Stimulated activated naive CD8-positive, alpha-beta T cell treated with anti-CD3 and anti-CD28 coated beads, Interleukin-15, Interleukin-2, amounts not matched to agents 100 U/mL and 50 U/mL, for 24 hours (primary cell): ENCODE measurements at places on chromosomes 7 and 10.

DNA sequence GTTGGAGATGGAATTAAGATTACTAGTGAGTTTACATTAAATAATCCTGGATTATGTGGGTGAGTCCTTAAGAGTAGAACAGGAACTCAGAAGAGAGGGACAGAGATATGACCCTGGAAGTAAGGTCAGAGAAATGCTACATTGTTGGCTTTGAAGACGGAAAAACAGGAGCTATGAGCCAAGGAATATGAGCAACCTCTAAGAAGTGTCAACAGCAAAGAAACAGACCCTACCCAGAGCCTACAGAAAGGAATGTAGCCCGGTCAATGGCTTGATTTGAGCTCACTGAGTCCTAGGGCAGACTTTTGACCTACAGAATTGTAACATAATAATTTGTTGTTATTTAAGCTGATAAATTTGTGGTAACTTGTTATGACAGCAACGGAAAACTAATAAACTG, 304.9 kb downstream of the IPMK start:
- no peak for DNase-seq

DNA sequence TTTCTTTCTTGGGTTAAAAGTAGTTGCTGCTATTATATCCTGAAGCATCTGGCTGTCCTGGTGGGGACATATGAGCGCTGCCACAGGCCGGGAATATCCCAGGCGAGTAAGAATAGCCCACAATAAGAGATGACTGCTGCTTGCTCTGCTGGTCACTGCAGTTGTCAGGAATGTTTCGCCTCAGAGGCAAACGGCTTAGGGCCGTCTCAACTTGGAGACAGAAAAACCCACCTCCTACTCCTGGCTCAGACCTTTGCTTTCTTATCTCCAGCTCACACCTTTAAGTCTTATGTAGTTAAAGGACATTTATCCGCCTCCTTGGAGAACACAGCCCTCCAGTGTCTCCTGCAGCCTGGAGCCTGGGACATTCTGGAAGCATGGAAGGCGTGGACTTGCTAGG, at the start of gene GJD4:
GJD4 (plus strand) TSS at position 151 of the 400 bp plus-strand sequence; CDS start at position 378, 227 bp downstream.
- DNase-seq: no peak

- peak; percentile 17 for DNase-seq
Observed at GRCh38 chr7:42227936-42228591, 8.9 kb downstream of the GLI3 start.

DNA sequence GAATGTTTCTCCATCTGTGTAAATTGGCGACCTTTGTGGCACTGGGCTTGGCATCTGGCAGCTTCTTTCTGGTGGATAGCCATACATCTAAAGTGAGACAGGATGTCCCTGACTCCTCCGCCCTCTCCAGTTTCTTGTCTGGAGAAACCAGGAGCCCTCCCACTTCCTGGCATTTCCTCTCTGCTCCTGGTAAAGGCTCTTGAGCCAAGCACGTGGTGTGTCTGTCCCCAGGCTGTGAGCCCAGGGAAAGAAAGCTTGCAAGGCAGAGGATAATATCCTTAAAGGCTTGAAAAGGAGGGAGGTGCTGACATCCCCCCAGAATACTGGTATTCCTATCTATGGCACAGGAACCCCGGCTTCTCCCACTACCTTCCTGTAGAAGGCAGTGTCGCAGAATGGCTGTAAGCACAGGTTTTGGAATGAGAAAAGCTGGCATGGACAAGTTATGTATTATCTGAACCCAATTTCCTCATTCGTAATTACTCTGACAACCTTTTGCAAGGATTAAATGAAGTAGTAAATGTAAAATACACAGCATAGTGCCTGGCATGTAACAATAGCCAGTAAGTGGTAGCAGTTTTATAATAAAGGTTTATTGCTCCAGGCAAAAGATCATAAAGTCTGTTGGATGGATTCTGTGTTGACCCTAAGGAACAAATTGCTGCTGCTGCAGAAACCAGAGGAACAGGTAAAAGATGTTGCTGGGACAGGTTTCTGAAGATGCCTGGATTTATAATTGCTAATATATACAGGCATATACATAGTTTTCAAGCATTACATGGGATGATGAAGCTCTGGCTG, 11.8 kb upstream of the ACSL5 start:
- DNase-seq: no peak

GRCh38 chr10:100623521-100624230, 87.9 kb downstream of the HIF1AN start:
- DNase-seq: no peak

DNA sequence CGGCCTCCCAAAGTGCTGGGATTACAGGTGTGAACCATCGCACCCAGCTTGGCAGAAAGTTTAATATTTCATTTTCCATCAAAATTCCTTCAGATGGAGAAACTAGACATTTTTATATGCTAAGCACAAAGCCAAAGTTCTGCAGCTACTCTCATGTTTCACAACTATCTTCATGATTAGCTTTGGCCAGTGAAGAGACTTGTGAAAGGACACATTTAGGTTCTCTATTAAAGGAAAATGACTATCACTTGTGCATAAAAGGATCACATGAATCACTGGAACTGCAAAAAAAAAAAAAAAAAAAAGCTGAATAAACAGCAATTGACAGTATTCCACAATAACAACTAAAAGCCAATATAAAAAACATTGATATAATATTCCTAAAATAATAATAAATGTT, 16.2 kb downstream of the FGFBP3 start:
- no peak for DNase-seq

GRCh38 chr7:74343281-74344131, 54.3 kb downstream of the CLIP2 start:
- no peak for DNase-seq

- DNase-seq: peak; percentile 69
Observed at GRCh38 chr10:13787015-13787421, 200.3 kb downstream of the PRPF18 start.

DNA sequence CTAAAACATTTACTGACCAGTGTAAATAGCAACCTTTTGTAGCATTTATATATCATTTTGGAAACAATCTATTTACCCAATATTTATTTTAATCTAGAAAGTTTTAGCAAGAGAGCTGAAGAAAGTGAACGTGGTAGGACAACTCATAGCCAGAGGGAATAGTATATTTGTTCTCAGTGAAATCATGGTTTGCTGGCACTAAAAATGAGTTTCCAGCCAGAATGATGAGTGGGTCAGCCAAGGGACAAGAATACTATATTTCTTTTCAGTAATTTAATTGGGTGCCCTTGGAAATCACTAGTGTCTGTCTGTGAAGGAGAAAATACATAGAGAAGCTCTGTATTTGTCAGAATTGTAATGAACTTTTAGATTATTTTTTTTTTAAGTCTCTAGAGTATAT, 74.9 kb downstream of the MINPP1 start:
- no peak for DNase-seq

- DNase-seq: peak; percentile 14
Observed at GRCh38 chr10:3554121-3554522, 230.9 kb downstream of the KLF6 start.

DNA sequence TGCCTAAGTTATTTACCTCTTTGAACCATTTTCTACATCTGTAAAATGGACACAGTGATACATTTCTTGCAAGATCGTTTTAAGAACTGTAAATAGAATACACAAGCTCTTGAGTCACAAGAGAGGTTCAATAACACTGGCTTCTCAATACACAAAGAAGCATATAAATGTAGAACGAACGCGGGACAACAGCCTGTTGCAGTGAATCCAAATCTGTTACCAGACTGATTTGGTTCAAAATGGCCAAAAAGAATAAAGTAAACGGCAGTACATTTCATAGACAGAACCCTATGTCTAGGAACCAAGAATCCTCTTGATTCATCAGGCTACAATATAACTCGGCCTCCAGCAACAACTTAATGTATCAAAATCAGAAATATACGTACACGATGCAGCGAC, 701 bp downstream of the MTPAP start:
- DNase-seq: no peak

- DNase-seq: no peak
Observed at GRCh38 chr7:148014541-148014940, 576.0 kb upstream of the C7orf33 start.

DNA sequence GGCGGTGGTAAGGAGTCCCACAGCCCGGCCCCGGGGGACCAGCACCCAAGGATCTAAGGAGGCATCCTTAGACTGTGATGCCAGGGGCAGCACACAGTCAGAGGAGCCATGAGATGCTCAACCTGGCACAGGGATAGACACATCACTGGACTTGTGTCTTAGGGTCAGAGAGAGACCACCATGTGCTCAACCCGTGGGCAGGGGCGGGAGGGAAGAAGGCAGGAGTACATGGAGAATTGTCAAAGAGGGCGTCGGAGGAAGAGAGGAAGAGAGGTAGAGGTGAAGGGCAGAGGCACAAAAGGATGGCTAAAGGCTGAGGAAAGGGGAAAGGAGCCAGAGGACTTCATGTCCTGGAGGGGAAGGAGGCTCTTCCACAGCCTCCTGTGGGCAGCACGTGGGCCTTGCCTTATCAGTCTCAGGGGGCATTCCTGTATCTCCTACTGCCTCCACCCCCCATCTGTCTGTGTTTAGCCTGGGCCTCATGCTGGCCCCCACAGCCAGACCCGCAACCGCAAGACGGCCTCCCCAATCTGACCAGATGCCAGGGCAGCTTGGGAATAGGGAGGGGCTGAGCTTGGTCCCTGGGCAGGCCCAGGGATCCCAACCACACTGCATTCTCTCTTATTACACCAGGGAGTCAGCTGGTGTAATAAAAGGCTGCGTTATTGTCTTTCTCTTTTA, 2.2 kb downstream of the ADCY1 start:
- DNase-seq: no peak

- DNase-seq: no peak
Observed at GRCh38 chr10:72610466-72610865, 15.4 kb downstream of the MICU1 start.

DNA sequence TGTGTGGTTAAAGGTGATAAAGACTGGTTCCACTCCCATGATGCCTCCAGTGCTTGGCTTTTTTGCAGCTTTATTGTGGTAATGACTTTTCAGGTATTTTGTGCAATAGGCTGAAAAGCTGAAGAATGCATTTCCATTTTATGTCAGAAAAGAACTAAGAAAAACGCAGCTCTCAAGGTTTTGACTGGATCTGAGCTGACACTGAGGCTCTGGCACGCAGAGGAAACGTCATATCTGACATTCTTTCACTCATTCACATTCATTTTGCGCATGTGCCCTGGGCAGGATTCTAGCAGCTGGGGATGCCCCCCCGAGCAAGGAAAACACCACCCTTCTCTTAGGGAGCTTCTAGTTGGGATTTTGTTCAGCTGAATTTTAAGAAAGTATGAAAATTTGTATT, 408.5 kb upstream of the MKI67 start:
- no peak for DNase-seq

GRCh38 chr7:132919771-132920170, 162.1 kb downstream of the CHCHD3 start:
- DNase-seq: no peak

DNA sequence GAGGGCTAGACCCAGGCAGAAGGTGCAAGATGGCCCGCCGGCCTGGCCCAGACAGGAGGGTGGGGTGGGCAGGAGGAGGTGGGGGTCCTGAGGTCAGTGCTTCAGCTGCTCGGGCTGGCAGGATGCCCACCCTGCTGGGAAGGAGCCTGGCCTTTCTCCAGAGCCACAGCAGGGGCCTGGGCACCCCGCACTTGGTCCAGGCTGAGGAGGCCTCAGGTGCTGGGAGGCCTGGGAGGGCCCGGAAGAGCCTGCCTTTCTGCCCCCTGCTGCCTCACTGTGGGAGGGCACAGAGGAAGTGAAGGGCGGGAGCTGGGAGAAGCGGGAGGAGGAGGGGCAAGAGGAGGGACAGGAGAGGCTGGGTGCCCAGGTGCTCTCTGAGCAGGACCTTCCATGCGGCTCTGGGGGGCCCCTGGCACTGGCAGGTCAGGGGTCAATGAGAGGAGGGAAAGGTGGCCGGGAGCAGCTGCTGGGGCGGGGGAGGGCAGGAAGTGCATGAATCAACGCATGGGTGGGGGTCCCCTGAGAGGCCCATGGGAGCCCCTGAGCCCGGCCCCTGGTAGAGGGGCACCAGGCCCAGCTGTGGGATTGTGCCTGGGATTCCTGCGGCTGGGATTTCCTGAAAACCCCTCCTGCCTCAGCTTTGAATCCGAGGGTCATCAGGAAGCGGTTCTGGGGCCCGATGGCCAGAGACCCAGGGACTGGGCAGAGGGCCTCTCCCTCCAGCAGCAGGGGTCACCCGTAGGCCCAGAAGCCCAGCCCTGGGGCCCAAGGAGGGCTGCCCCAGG, 49.9 kb downstream of the PWWP2B start:
- peak; percentile 86 for DNase-seq

DNA sequence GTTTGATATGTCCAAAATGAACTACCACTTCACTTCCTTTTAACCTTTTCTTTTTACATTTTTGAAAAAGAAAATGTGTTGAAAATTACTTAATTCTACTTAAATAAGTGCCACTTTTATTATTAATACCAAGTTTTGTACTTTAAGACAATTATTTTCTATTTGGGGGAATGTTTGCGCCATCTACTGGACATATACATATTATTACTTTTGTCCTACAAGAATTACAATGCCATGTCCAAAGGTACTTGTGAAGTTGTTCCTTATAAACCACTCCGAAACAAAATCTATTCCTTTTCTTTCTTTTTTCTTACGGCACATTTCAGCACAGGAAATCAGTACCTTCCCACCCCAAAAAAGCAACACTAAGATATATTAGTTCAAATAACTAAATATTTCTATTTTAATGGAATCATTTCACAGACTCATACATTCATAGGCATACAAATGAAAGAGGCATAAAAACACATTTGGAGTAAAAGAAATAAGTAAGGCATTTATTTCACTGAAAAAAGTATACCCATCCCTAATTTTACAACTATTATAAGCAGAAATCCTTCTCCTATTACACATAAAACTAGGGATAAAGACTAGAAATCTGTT, 169.9 kb downstream of the RNF133 start:
- DNase-seq: no peak

DNA sequence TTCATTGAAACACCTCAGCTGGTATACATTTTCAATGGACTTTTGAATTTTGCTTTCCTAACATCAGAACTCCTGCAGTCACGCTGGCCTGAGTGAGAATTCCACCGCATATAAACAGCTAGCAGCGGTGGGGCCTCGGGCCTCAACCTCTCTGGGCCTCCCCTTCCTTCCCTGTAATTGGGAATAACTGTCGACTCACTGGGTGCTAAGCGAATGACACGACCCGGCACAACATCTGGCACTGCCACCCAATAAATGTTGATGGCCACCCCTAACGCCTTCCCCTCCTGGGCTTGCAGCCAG, 670 bp downstream of the RCC1L start:
- DNase-seq: no peak

GRCh38 chr7:4882169-4883032, 1.1 kb downstream of the RADIL start:
- no peak for DNase-seq

GRCh38 chr7:150556521-150557138, 10.6 kb upstream of the GIMAP4 start:
- DNase-seq: no peak

DNA sequence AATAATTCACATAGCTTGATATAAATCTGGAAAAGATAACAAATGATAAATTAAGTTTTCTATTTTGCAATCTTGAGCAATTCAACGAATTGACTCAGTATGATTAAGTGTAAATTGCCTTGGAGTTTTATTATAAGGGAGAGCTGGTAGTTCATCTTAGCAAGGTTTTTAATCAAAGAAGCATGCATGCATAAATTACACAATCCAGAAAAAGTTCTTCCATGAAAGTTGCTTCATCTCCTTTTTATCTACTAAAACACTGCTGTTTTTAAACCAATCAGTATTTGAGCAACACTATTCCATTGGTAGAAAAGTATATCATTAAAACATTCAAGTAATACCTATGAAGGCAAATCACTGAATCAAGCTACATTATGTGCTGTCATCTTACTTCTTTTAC, 47.6 kb downstream of the POT1 start:
- no peak for DNase-seq

GRCh38 chr10:60428387-60428737, 38.7 kb upstream of the ANK3 start:
- no peak for DNase-seq

- DNase-seq: no peak
Observed at GRCh38 chr7:30330134-30331111, 46.0 kb downstream of the ZNRF2 start.
